Left lobe of liver (tissue), 2 donors: ENCODE measurements at places on chromosomes 3 and 15.
A peak's percentile ranks its signal among the peaks of the same experiment; 100 is the strongest.

GRCh38 chr3:123271466-123272159 lies 69.9 kb downstream of the SEC22A start:
- no peak for DNase-seq

DNA sequence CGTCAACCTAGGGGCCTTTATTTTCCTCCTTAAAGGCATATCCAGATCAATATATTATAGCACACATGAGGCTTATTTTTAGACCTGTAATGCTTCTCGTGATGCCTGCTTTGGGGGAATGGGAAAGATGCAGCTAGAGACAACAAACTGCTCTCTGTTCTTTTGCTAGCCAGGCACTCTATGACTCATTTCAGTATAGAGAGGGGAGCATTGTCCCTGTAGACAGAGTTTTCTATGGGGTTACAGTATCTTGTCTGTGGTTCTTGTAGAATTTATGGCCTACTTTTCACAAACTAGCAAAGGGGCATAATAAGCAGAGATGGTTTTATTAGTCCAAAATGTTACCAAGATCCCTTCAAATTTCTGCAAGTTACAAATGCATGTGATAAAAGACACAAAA lies 305.6 kb downstream of the LSAMP start:
- no peak for DNase-seq

GRCh38 chr15:60259469-60259868 lies 138.3 kb downstream of the ANXA2 start:
- DNase-seq: no peak

GRCh38 chr3:25938566-25939325 lies 148.9 kb downstream of the OXSM start:
- DNase-seq: no peak

- DNase-seq: no peak
These were observed 1.1 kb upstream of the SUCLG2 start for GRCh38 chr3:67655364-67656121.

GRCh38 chr3:37741644-37742043 lies 120.0 kb upstream of the CTDSPL start:
- peak; percentile 51 for DNase-seq

- no peak for DNase-seq
These were observed 53.1 kb downstream of the DNAJB8 start for GRCh38 chr3:128413413-128414205.

- DNase-seq: no peak
These were observed 110.5 kb downstream of the AKAP13 start for GRCh38 chr15:85490856-85491255.

DNA sequence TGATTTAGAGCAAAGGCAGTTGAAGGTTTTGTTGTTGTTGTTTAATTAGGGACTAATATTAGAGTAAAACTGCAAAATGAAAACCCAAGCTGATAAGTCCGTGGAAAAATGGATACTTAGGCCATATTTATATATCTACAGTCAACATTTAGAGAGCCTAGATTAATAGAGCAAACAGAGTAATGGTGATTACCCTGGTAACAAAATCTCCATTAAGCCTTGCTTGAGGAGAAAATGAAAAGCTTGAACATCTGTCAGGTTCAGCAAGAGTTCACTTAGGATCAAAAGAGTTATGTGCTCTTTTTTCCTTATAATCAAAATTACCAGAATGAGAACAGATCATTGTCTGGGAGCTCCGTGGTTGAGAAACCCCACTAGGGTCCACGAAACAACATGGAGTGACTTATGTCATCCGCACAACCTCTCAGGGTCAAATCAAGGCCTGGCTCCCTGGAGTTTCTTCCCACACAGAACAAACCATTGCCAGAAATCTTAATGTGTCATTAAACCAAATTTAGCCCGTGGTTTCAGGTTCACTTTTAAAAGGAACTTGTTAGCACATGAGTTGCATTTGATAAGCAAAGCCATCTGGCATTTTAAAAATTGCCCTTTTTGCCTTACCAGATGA lies 381.2 kb downstream of the GABRB3 start:
- DNase-seq: no peak

DNA sequence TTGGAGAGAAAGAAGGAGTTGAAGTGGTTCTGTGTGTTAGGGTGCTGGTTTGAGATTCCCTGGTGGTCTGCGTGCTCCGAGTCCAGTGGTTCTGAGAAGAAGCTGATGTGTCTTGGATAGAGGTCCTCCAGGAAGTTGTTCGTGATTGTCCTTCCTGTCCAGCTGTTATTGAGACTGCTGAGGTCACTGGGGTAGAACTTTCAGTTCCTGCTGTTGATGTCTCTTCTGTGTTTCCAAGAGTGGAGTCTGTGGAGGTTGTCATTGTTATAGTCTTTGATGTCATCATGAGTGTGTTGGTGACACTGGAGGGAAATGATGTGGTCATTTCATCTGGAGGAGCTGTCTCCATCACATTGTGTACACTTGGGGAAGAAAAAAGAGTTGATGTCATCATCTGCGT lies 20.8 kb downstream of the MUC4 start:
- no peak for DNase-seq

DNA sequence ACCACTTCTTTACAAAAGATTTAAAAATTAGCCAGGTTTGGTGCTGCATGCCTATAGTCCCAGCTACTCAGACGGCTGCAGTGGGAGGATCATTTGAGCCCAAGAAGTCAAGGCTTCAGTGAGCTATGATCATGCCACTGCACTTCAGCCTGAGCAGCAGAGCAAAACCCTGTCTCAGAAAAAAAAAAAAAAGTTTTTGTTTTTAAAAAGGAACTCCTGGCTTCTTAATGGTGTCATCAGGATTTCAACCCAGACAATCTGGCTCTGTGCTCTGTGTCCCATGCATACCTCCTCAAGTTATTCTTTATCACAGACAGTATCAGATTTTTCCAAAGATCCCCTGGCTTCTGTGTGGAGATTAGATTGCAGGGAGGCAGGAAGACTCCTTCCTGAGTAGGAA lies 64.2 kb upstream of the IL12A start:
- no peak for DNase-seq

DNA sequence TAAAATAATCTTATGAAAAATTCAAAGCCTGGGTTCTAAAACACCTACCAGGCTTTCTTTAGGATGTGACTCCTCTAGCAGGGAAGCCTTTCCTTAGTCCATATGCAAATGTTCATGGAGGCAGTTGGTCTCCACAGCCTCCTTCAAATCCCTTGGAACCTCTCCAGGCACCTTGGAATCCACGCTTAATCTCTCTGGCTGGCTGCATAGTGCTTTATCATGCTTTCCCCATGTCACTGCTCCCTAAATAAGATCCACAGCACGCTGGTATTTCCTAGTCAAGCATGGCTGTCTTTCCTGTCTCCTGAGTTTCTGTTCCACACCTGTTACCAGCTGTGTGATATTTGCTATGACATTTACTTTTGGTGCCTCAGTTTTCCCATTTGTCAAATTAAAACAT lies 71.3 kb downstream of the CLSTN2 start:
- no peak for DNase-seq

DNA sequence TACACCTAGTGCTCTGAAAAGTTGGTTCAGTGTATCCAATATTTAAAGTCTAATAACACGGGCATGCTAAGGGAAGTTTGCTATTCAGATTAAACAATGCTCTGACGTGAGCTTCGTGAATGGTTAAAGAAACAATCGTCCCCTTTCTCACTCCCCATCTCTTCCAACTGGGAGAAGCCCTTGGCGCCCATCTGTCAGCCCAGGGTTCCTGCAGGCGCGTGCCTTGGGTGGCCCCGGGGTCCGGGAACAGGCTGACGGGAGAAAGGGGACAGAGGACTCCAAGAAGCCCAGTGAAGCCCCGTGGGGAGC lies 413 bp downstream of the SEC22C start:
- no peak for DNase-seq

DNA sequence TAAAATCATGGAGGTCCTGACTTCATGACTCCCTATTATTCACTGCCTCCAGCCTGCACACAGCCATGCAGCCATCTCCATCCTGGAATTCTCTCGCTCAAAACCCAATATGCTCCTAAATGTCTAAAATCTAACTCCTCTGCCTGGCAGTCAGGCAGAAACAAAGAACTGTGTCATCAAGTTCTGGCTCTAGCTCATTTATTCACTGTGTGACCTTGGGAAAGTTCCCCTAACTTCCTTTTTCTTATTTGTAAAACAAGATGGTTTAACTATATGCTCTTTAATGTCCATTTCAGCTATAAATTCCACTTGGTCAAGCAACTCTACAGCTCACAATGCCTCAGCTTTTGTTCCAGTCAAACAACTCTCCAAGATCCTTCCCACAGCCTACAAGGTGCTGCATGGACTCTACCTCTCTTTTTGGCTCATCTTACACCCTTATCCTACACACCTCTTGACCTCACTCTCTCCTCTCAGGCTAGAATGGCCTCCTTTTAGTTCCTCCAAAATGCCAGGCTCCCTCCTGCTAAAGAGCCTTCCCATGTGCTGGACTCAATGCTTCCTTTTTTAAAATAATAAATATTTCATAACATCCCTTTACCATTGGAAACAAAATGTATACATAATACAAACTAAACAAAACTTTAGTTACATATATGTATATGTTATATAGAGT lies 16.4 kb downstream of the PIK3CB start:
- DNase-seq: no peak

- DNase-seq: no peak
These were observed 4.2 kb upstream of the FGF7 start for GRCh38 chr15:49418811-49419210.

GRCh38 chr3:79490165-79491028 lies 277.4 kb downstream of the ROBO1 start:
- DNase-seq: no peak

- DNase-seq: no peak
These were observed 310.4 kb downstream of the RYR3 start for GRCh38 chr15:33621141-33621540.

- DNase-seq: no peak
These were observed 353.5 kb upstream of the TPRG1 start for GRCh38 chr3:188818282-188818681.

DNA sequence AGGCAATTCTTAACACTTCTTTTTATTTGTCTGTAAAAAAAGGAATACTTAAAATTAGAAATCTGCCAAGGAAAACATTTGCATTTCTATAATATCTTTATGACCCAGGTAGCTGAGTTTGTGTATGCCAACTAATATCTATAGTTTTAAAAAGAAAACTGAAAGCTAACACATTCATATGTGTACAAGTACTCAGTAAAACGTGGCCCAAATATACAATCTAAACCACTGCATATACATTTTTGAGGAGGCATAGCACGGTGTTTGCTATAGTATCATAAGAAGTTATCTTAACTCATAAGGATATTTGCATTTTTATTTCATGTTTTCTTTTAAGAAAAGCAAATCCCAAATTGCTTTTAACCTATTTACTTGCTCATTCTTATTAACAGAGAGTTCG lies 172.7 kb downstream of the ZBTB20 start:
- no peak for DNase-seq

DNA sequence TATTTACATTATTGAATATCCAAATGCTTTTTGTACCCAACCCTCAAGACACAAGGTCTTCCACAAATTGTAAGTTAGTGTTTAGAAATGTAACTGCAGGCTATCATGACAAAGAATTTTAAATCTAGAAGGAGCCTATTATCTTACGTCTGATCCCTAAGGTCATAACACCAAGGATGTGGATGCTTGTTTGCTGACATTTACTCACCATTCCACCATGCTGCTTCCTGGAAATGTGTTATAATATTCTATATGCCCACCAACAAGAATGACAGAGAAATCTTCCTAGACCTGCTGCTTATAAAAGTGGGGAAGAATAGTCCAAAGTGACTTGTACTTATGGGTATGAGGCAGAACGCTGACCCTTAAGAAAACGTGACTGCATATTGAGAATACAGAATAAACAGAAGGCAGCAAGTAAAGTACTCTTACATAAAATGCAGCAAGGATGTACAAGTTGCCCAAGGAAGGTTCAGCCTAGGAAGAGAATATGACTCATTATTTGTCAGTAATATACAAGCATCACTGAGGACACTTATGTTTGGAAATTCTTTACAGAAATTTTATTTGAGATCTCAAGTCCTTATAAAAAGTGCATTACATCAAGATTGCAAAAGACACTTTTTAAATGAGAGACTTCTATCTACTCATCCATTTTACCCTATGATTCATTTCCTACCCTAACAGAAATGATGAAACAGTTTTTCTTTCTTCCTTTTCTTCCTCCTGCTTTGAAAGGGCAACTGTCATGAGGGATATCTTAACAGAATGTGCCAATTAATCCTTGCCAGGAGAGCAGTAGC lies 59.6 kb downstream of the ESYT3 start:
- no peak for DNase-seq

DNA sequence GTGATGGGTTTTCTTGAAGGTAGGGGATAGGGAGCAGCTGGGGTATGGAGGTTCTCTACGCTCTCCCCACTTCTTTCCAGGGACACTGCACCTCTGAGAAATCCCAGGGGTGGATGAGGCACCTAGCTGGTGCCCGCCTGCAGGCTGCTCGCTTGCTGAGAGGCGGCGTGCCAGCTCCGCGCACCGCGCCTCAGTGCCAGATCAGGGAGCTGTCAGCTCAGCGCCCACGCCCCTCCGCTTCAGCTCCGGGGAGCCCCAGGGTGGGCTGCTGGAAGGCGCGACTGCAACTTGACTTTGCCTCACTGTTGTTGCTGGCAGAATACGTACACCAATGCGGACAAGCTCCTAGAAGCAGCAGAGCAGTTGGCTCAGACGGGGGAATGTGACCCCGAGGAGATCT lies 345.7 kb upstream of the UMPS start:
- DNase-seq: no peak

DNA sequence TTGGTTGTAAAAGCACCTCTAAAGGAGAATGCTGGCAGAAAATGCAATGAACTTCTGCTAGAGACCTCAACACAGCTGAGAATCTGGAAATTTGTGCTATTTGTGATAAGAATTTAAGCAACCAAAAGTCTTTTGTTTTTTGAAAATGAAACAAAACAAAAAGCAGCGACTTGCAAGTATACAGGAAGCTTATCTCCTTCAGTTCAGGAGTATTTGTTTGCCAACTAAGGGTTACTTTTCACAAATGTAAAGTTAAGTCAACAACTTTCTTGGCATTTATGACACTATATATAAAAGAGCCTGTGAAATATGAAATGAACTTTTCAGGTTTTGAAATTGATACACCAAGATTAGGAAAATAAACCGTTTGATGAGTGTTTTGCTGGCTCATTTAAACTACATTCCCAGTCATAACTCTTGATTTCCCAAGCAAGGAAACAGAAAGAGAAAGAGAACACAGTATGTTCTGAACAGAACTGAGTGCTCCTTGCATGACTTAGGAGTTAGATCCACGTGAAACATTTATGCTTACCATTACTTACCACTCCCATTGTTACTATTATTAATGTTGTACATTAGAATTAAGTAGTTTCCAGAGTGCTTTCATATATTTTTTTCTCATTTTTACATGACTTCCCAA lies 92.3 kb upstream of the COL8A1 start:
- DNase-seq: no peak

- DNase-seq: peak; percentile 81
These were observed 44.5 kb downstream of the GBE1 start for GRCh38 chr3:81716870-81717509.
